ENCODE measurements at places on chromosomes 13 and 19. TPM values are rescaled to one million over a fixed set of nuclear protein-coding genes. Genes with fewer than 3 reads are reported as not detected.

GRCh38 chr19:8208922-8209461 is at the start of gene CERS4:
CERS4 (plus strand) TSS chr19:8209370; CDS start chr19:8251077, 41,707 bp downstream.
- DNase-seq: peak; percentile 98

The IZUMO2 gene
- not detected for polyA plus RNA-seq

The HCN2 gene
- 5.6 TPM for polyA plus RNA-seq

The FCGBP gene
- polyA plus RNA-seq: 0.07 TPM

DNA sequence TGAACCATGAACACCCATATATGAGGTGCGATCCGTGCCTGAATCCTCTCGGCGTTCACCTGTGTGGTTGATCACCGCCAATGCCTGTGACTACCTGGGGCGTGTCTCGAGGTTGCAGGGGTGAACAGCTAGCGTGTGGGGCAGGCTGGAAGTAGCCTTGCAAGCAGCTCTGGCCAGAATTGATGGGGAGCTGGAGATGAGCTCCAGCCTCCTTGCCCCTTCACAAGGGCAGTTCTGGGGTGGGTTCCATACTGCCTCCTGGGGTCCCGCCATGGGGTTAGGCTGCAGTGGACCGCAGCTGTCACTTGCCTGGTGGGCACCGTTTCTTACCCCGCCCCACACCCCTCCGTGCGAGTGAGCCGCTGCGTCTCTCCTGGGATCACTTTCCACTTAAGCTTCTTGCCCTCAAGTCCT is 154.5 kb upstream of the SOX1 start:
- no peak for DNase-seq
